ENCODE measurements at places on chromosomes 12 and 14.
A peak's percentile ranks its signal among the peaks of the same experiment; 100 is the strongest.

- DNase-seq, result no peak
These were observed 187.0 kb downstream of the ADGRD1 start for GRCh38 chr12:131140697-131141096.

DNA sequence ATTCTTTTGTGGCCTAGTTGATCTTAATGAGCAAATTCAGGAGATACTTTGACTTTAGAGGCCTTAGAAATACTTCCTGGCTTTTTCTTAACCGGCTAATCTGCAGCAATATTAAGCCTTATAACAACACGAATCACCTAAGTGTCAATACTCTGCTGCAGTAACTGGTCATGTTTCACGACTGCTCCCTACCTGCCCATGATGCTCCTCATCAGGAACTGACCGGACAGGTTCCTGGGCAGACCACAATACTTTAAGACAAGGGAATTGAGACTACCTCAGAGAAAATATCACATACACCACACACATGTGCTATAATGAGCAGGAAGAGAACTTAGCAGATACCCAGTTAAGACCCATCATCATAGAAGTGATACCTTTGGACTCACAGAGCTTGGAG is 211.9 kb upstream of the BMP4 start:
- DNase-seq, result no peak

GRCh38 chr14:22226381-22226780 is 362.6 kb downstream of the DAD1 start:
- DNase-seq, result no peak

GRCh38 chr12:27198036-27198435 is 46.0 kb upstream of the STK38L start:
- DNase-seq, result no peak

DNA sequence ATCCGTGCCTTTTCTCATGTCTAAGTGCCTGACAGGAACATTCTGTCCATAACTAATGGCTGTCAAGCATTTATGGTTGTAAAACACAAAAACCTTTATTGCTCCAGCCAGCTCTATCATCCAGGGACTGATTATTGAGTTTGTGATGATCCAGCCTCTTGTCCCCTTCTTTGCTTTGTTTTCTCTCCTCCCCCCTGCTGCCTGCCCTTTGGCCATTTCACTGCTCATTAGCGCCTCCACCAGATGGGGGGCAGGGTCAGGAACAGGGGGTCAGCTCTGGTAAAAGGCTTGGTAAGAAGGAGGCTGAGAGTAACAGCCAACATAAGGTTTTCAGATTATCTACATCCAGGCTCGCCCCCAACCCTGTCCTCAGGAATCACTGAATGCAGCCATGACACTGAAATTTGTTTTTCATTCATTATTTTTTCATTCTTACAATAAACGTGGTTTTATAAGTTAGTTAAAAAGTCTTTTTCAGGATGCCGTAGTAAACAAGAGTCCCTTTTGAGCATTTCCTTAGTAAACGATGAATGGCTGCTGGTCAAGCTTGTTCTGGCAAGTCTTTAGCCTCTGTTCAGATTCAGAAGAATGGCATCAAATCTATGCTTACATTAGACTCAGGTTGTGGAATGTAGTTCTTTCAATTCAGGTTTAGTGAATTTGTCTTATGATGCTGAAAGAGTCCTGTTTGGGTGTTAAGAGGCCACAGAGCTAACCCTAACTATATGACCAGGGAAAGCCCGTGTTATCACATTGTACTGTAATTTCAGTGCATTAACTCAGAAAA is 21.7 kb downstream of the HMGA2 start:
- DNase-seq, result no peak

DNA sequence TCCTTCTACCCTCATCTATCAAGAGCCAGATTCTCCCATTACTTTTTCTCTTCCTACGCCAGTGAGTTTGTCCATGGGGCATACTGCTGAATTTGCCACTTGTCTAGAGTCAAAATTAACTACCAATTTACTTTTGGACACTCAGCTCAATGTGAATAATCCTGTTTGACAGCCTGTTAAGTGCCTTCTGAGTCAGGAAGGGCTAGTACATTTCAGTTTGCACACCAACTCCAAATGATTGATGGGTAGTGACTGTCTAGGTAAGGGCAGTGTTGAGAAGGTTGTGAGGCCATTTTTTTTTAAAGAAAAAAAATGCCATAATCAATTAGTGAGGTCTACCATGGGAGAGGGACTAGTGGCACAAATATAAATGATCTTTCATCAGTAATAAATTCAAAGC is 21.8 kb upstream of the TRIM9 start:
- DNase-seq, result no peak

GRCh38 chr12:83471341-83471740 is 784.6 kb downstream of the TMTC2 start:
- DNase-seq, result no peak

DNA sequence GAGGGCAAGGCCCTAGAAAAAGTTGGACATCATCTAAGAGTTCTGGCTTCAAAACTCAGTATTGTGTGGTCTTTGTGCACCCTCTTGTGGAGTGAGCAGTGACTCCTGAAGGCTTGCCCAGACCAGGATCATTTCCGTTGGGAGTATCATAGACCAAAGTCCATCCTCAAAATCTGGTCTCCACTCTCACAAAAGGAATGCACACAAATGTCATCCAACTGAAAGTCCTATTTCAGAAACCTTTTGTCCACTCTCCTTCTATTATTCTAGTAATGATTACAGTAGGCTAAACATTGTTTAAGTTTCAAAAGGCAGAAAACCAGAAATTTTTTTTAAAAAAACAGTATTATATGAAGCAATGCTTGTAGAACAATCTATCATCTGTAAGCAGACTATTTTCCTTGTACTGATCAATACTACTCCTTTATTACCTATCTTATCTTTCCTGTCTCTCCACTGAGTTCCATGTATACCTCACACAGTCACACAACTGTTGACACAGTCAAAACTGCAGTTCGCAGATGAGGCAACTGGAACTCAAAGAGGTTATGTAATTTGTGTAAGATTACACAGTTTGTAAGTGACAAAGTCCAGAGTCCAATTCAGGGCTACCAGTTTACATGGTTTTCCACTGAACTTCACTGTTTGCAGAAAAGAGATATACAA is 41.4 kb downstream of the COX16 start:
- no peak for DNase-seq

DNA sequence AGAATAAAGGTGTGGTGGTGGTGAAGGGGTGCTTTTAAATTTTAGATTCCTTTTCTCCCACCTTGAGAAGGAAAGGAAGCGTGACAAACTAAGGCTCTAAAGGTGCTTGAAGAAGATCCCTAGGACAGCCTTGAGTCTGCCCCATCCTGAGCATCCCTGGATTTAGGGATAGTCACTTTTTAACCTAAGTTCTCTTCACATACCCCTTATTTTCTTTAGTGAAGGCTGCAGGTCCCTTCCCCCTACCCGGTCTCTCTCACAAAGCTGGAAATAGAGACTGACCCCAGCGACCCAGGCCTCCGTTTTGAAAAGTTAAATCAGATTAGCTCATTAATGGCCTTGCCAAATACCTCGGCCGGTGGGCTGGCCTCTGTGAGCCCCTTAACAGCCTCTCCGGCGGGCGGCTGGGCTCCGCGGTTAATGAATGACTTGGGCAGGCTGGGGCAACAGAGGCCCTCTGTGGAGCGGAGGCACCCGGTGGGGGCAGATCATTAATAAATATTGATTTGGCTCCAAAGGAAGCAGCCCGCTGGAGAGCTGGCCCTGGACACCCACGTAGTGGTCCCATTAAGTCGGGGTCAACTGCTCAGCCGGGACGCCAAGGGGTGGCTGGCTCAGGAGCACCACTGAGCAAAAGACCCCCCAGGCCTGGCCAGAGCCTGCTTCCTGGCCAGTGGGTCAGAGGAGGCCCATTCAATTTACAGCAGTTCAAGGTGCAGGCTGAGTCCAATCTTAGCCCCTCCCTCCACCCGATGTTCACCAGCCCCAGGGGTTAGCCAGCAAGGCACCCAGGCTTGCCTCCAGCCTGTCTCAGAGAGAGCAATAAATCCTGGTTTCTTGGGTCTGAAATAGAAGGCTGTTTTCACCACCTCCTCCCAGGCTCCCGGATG is 31.8 kb downstream of the PAH start:
- no peak for DNase-seq

DNA sequence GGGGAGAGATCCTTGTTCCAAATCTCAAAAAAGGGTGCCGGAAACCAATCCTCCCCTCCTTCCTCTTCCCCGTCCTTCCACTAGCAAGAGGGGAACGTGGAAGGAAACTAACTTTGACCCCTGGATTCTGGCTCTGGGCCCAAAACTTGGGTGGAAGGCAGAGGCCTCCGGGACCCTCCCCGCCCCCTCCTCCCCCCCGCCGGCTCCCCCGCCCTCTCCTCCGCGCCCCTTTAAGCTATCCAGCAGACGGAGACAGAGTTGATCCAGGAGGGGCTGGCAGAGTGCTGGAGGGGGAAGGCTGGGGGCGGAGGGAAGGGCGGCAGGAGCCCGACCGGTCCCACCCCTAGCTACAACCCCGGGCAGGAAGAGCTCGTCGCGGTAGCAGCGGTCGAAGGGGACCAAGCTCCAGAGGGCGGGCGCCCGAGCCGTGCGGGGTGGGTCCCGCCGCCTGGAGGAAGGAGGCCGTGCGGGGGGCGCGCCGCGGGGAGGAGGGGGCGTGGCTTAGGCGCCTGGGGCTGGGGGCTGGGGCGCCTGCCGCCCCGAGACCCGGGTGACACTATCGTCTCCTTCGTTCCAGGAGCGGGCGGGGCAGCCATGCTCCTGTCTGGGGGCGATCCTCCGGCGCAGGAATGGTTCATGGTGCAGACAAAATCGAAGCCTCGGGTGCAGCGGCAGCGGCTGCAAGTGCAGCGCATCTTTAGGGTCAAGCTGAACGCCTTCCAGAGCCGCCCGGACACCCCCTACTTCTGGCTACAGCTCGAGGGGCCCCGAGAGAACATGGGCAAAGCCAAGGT is at the start of gene NYNRIN:
TSS of gene NYNRIN (plus strand) at position 351 of the 794 bp plus-strand sequence. CDS start at position 595, 244 bp downstream.
- no peak for DNase-seq

- no peak for DNase-seq
These were observed 5.3 kb downstream of the ACIN1 start for GRCh38 chr14:23089498-23090253.

DNA sequence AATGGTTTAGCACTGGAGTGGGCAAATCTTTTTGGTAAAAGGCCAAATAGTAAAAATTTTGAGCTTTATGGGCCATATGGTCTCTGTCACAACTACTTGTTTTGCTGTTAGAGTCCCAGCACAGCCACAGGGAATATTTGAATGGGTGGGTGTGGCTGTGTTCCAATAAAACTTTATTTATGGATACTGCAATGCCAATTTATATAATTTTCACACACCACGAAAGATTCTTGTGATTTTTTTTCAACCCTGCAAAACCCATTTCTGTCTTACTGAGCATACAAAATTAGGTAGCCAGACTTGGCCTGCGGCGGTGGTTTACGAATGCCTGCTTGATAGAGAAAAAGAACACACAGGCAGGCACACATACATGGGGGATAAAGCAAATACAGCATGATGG is 28.3 kb downstream of the TMEM120B start:
- DNase-seq, result no peak

DNA sequence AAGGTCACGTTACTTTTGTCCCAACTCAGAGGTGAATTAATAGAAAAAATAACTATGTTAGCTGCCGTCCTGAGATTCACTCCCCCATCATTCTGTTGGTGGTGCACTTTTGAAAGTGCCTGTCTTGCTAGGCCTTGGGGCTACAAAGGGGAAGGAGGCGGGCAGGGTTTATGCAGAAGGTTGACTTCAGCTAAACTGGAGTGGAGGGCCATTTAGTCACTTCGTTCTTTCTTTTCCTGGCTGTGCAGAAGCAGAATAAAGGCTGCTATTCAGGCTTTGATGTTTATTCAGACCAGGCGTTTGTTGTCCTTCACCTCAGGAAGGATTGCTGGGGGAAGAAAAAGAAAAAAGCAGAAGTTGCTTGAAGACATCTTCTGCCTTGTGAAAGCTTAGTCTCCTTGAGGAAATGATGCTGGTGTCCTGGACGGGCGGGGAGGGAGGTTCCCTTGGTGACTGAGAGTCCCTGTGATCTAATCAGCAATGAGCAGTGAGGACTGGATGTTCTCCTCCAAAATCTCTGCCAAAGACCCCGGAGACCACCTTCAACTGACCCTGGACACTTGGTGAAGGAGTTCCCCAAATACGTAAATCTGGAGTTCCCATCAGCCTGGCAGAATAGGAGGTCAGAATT is 4.0 kb downstream of the GLT1D1 start:
- DNase-seq, result no peak

DNA sequence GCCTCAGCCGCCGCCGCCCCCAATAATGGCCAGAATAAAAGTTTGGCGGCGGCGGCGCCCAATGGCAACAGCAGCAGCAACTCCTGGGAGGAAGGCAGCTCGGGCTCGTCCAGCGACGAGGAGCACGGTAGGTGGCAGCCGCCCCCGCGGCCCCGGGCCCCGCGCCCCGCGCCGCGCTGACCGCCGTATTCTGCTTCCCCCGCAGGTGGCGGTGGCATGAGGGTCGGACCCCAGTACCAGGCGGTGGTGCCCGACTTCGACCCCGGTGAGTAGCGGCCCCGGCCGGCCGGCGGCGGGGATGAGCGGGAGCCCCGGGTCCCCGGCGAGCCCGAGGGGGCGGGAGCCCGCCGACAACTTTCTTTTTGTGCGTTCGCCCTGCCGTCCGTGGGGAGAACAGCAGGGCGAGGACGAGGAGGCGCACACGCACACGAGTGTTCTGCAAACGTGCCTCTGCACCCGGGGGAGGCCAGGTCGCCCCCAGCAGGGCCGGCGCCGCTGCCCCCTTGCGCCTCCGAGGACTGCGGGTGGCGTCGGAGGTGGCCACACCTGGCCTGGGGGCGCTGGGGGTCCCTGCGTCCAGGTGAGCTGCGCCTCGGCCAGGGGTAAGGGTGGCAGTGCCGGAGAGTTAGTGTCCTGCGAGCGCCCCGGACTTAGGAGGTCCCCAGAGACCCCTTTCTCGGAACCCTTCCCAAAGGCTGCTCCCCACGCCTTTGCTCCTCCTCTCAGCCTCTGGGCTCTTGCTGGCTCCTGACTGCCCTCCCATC is 794 bp downstream of the RCOR1 start:
- DNase-seq, result peak; percentile 38

- no peak for DNase-seq
These were observed 45.2 kb downstream of the WDHD1 start for GRCh38 chr14:54981698-54982097.

- DNase-seq, result no peak
These were observed 393.8 kb downstream of the NPAS3 start for GRCh38 chr14:33332497-33332896.

DNA sequence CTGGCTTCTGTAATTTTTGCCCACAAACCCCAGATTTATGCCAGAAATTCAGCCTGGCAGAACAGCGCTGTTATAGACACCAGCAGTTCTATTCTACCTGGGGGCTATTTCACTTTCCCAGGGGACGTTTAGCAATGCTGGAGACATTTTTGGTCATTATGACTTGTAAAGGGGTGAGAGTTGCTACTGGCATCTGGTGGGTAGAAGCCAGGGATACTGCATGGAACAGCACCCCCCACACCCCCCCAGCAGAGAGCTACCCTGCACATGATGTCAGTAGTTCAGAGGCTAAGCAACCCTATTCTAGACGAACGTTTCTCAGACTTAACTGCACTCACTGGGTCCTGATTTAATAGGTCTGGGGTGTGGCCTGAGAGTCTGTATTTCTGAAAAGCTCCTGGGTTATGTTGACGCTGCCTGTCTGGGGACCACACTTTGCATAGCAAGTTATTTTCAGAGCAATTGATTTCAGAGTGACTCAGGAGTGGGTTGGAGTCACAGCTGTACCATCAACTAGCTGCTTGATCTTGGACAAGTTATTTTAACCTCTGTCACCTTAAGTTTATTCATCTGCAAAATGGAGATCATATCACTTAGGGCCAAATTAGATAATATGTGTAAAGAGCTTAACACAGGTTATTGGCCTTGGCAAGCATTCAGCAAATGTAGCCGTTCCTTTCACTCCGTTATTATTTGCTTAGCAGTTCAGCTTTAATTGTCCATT is 48.5 kb downstream of the CHST11 start:
- DNase-seq, result no peak
